HL-60 (cell line): ENCODE measurements at places on chromosomes 2 and 18.

DNA sequence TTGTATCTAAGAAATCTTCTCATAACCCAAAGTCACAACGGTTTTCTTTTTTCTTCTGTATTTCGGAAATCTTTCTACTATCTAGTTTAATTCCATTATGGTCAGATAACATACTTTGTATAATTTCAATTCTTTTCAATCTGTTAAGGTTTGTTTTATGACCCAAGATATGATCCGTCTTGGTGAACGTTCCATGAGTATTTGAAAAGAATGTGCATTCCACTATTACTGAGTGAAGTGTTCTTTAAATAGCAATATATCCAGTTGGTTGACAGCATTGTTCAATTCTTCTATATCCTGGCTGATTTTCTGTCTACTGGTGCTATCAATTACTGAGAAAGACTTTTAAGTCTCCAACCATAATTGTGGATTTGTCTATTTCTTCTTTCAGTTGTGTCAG is 414.5 kb downstream of the TNS1 start:
- DNase-seq: no peak

- no peak for DNase-seq
These were observed 53.4 kb downstream of the SH3RF3 start for GRCh38 chr2:109182426-109182825.

DNA sequence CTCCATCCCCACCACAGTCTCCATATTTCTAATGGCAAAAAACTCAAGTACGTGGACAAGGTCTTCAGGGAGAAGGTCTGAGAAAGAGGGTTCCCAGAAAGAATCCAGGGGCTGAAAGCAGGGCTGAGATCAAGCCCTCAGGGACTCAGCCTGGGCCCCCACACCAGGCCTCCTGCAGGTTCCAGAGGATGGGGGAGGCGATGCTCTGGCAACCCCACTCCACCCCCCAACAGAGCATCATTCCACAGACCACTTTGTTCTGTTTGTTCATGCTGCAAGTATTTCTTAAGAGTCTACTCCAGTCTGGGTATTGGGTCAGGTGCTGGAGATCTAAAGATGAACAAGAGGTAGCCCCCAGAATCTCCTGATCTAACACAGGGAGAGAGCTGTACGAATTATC is 32.2 kb downstream of the ZBTB7C start:
- no peak for DNase-seq

- no peak for DNase-seq
These were observed 216.6 kb upstream of the LYPD1 start for GRCh38 chr2:132886574-132886973.
